Midbrain (tissue), 1 donor: ENCODE measurements at places on chromosomes 11 and 22.

GRCh38 chr22:40216041-40216756, 38.5 kb downstream of the TNRC6B start:
- no peak for DNase-seq

DNA sequence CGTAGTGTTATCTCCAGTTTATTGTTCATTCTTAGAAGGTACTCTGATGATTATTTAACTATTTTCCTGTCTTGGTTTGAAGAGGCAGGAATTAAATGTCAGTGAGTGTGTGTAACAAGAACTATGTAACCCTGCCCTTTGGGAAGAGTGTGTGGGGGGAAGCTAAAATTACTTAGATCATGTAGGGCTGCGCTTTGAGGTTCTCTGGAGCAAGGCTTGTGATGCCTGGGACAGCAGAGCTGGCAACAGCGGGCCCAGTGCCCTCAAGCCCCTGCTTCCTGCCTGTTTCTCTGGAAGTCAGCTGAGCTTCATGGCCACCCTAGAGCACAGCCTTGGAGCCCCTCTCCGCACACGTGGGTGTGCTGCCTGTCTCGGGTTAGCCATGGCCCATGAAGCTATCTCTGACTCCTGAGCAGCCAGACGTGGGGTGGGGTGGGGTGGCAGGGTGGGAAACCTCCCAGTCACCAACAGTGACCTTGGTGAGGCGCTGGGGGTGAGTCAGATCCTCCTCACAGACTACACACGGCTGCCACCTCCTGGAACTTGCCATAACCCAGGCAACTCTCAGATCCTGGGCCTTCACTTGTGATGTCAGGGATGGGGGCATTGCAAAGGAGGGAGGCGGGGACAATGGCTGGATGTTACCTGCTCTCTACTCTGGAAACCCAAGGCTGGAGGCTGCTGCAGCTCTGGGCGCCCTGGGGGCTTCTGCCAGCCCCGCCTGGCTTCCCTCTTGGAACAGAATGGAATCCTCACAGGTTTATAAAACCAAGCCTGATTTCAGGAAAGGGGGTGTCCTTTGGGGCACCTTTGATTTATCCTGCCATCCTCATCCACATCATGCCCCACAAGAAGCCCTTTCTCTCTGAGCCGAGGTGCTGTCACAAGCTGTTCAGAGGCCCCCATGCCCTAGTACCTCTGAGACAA, 88.6 kb downstream of the SNX19 start:
- DNase-seq = no peak

GRCh38 chr11:118533769-118534729, 3.1 kb downstream of the TMEM25 start:
- DNase-seq = peak; percentile 29

GRCh38 chr11:92828556-92828955, 140.9 kb upstream of the MTNR1B start:
- no peak for DNase-seq

DNA sequence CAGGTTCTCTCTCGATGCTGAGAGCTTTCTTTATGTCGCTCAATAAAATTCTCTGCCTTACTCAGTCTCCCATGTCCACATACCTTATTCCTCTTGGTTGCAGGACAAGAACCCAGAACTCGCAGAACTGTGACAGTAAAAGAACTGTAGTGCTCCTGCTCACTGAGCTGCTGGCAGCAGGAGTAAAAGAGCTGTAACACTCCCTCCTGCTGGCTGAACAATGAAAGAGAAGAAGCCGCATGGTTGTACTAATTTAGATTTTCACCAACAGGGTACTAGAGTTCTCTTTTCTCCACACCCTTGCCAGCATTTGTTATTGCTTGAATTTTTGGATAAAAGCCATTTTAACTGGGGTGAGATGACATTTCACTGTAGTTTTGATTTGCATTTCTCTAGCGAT, 433.2 kb downstream of the GUCY1A2 start:
- no peak for DNase-seq
